Omental fat pad (tissue), 4 donors: ENCODE measurements at places on chromosomes 5 and 9.

GRCh38 chr5:79898611-79899010, 92.5 kb downstream of the MTX3 start:
- no peak for DNase-seq

- DNase-seq, result no peak
These were observed 3.4 kb upstream of the GALNT12 start for GRCh38 chr9:98804083-98804482.

DNA sequence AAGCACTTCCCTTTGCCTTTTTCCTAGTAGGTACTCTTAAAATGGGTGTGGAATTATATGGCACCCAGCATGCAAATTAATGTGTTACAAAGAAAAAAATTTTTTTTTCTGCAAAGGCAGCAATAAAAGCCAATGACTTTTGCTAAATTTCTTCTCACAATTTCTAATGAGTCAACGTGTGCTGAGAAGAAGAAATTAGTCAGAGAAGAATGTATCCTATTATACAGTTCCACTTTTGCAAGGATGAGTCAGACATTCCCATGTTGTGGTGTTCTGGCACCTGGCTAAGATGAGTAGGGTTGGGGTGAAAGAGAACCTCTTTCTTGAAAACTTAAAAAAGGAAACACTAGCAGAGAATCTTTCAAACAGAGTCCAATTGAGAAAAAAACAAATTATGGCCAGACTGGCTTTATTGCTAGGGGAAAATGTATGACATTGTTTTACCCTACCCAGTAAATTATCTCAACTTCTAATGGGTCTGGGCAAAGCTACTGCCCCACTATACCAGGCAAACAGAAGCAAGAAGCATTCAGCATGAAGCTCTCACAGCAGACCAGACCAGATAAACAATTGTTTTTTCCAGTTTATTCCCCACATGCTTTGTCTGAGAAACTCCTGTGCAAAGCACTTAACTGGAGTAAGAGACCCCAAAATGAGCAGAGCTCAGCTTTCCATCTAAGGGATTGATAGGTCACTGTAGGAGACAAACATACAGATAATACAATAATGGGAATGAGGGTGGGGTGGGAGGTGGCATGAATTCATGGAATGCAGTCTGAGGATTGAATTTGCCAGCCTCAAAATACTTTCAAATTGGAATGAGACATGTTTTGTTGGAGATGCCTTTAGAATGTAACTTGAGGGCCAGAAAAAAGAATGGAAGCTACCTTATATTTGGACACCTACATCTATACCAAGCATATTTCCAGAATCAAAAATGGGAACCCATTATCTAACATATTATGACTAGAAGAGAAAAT, 220.8 kb upstream of the RFX3 start:
- DNase-seq, result no peak

DNA sequence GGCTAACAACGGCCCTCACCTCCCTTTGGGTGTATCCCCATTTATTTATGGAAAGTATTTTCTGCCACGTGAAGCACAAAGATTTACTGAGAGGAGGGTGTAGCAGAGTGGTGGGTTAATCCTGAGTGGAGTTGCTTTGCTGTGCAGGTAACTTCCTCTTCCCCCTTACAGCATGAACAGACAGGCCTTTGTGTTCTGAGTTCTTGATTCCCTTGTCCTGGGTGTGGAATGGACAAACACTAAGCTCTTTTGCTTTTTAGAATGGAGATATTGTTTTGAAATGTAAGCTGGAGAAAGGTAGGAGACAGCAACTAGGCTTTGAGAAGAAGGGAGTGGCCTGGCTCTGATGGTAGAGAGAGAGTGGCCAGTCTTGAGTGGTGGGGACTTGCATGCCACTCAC, 17.1 kb upstream of the GLRX start:
- no peak for DNase-seq

DNA sequence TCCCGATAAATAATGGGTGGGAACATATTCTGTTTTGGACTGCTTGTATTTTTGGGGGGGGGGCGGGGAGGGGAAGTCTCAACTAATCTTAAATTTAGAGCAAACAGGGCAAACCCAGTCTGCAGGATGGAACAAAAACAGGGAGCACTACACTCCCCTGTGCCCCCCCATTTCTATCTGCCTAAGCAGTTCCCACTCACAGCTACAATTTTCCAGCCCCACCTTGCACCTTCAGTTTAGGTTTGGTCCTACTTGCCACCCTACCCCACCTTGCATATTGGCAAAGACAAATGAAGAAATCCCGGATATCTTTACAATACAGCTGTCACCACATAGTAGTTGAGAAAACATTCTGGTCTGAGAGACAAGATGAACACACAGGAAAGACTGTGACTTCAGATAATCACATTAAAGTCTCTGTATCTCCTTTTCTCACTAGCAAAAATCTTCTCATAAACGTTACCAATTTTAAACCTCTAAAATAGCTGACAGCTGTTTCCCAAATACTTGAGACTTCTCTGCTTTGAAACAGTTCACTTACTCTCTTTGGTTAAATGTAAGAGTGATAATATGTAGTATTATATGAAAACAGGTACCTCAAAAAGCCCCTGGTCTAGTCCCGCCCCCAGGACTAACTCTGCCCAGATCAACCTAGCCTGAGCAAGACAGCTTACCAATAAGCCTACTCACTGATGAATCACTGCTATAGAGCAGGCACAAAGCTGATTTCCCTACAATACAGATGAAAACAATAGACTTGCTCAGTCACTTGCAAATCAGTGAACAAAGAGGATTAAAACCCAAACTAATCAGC, 5.2 kb upstream of the RAPGEF6 start:
- DNase-seq, result no peak

DNA sequence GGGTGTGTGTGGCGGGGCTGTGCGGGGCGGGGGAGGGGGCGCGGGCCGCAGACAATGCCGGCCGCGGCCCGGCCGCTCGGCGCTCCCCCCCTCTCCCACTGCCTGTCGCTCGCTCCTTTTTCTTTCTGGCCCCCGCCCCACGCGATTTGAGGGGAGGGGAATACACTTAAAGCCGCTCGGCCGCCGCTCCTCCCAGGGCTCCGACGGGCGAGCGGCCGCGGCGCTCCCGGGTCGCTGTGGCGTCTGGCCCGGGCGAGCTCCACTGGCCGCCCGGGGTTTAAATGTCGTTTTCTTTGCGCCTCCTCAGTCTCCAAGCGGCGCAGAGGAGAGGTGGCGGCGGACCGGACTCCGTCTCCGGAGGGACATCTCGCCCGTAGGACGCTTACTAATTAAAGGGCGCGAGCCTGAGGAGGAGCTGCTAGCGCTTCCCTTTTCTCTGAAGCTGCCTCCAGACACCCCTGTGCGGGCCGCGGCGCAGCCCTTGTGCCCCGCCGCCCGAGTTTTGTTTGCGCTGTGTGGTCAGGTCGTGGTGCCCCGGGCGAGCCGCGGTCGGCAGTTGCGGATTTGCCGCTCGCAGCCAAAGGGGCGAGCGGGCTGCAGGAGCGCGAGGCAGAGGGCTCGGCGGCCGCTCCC, 1.4 kb downstream of the ZSWIM6 start:
- no peak for DNase-seq

DNA sequence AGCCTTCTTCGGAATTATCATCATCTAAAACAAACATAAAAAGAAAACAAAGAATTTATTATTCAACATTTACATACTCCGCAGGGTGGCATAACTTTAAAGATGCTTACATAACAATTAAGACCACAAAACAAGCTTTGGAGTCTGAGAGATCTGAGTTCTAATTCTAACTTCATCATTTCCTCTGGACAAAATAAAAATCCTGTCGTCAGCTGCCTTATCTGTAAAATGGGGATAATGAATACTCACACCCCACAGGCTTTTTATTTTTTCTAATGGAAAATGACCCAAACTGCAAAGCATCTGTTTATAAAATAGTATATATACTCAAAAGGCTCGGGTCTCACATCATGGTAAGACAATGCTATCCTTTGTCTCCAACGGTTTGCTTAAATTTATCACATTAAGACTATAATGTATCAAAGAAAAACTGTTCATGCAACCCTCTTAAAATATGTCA, 4.3 kb downstream of the ARRDC3 start:
- DNase-seq, result no peak

GRCh38 chr9:5698810-5699556, 70.1 kb downstream of the RIC1 start:
- no peak for DNase-seq

DNA sequence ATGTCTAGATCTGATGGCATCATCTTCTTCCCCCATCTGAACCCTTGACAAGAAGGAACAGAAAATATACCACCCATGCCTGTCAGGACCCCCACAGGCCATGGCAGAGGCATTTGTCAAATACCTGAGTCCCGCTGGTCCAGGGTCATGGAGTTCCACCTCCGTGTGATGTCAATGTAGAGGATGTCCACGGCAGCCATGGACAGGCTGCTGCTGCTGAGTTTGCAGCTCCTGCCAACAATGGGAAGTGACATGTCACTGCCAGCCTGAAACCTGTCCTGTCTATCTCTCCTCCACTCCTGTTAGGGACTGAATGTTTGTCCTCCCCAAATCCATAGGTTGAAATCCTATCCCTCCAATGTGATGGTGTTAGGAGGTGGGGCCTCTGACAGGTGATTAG, 208.8 kb downstream of the DAB2IP start:
- DNase-seq, result no peak

DNA sequence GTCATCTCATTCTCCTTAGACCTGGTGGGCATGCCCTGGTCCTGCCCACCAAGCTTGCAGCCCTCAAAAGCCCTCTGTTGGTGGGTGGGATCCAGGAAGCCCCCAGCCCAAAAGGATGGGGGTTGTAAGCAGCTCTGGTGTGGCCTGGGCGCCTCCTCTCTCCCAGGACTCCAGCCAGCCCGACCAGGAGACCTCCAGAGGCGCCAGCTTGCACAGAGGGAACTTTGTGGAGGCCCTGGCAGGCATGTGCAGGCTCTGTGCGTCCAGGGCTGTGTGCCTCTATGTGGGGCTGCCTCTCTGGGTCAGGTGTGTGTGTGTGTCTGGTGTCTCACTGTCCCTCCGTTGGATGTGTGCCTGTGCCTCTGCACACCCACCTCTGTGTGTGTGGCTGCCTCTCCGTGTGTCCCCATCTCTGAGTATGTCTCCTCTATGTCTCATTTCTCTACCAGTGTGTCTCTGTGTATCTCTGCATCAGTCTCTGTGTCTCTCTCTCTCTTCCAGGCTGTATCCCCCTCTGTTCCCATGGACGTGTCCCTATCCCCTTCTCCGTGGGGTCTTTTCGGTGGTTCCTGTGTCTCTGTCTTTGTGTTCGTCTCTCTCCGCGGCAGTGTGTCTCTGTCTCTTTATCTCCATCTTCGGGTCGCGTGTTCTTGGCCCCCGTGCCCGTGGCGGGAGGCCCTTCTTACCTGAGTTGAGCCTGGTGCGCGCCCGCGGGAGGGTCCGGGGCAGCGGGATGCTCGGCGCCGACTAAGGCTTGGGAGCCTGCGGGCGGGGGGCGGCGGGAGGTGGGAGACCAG, 501 bp downstream of the ENHO start:
- no peak for DNase-seq

- no peak for DNase-seq
These were observed 446.9 kb upstream of the CD180 start for GRCh38 chr5:67643536-67643935.

DNA sequence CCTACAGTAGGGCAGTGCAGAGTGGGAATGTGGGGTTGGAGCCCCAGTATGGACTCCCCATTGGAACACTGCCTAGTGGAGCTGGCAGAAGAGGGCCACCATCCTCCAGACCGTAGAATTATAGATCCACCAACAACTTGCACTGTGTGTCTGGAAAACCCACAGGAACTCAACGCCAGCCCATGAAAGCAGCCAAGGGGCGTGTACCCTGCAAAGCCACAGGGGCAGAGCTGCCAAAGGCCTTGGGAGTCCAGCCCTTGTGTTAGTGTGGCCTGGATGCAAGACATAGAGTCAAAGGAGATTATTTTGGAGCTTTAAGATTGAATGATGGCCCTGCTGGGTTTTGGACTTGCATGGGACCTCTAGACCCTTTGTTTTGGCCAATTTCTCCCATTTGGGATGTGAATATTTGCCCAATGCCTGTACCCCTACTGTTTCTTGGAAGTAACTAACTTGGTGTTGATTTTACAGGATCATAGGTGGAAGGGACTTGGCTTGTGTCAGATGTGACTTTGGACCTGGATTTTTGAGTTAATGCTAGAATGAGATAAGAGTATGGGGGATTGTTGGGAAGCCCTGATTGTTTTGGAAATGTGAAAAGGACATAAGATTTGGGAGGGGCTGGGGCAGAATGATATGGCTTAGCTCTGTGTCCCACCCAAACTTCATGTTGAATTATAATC, 266.8 kb downstream of the SEMA5A start:
- no peak for DNase-seq

DNA sequence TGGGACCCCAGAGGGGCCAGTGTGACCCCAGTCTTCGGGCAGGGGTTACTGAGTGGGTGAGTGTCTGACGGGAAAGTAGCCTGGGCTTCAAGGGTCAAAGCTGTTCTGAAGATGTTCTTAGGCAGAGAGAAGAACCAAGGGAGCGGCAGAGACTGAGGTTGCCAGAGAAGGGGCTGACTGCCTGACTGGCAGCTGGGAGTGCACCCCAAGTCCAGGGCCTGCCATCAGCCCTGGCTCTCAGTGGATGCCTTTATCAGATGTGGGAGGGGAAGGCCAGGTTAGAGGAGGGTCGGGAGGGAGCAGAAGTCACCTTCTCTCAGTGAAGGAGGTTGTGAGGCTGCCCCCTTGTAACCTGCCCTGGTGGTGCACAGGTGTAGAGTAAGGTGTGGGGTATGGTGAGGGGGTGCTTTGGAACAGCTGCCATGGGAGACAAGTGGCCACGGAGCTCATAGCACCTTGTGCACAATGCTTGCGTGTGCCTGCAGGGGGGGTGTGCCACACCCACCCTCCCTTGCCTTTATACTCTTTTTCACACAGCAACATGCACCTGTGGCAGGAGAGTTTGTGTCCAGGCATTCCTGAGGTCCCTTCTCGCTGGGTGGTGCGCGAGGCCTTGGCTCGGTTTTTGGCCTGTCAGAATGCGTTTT, 18.9 kb downstream of the RALGPS1 start:
- DNase-seq, result no peak

GRCh38 chr9:16028548-16028947, 475.7 kb downstream of the CCDC171 start:
- no peak for DNase-seq

DNA sequence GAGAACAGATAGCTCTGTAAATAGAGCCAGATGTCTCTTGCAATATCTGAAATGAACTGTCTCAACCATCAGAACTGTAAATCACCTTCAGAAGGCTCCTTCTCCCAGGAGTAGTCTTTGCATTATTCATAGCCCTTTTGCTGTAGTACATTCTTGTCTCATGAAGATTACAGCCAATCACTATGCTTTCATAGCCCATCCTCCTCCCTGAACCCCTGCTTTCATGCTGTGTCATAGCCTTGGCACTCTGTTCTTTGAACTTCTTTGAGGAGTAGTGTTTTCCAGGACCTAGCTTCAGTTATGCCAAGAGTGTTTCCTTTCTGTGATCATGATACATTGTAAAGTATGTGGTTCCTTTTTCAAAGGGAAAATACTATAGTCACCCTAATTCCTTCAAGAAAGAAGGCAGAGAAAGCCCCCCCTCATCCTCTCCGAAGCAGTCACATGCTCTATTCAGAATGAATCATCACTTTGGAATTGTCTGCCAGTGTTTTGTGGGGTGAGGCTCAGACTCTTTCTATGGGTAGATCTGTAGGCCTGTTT, 61.1 kb downstream of the GRIA1 start:
- DNase-seq, result no peak
